ENCODE measurements at places on chromosomes 16 and 17.

DNA sequence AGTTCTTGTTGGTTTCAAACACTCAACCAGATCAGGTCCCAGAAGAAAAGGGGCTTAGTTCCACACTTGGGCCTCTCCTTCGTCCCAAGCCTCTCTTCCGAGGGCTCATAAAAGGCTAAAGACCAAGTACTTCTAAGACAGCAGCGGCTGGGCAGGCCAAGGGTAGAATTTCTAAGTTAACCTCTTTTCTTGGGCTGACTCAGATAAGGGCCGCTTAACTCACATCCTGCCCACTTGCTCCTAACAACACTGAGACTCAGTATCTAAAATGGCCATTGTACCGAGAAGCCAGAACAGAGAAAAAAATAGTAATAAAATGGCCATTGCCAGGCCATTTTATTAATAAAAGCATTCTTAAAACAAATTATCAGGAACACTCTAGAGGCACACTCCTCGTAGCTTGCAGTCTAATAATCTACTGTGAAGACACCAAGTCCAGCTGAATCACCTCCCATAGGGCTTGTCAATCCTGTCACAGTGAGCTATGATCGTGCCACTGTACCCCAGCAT is 42.1 kb downstream of the RANBP10 start:
- DNase-seq, result no peak

DNA sequence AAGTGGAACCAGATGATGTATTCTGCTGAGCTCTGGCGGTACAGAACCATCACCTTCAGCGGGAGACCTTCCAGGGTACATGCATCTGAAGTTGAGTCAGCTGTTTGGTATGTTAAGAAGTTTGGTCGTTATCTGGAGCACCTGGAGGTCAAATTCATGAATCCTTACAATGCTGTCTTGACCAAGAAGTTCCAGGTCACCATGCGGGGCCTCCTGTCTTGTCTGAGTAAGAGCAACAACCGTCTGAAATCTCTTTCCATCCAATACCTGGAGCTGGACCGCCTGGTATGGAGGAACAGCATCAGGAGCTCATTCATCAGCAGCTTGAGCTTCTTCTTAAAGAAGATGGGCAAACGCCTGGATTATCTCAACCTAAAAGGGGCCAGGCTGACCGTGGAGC is 4.0 kb downstream of the FBXO39 start:
- DNase-seq, result no peak

GRCh38 chr17:2081564-2081963 is 26.7 kb downstream of the HIC1 start:
- no peak for DNase-seq

DNA sequence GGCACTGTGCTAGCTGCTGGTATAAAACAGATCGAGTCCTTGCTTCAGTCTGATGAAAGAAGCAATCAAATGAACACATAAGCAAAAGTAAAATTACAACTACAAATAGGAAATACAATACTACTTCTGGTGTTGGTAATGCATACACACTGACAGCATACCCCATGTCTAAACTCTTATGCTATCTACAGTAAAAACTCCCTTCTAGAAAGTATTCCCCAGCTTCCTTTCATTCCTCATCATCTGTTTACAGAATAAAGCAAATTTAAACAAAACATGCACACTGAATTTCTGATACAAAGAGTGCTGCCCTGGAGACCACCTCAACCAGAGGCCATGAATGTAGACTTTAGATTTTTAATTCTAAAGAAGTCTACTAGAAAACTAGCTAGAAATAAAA is 109.6 kb downstream of the SSH2 start:
- DNase-seq, result no peak

DNA sequence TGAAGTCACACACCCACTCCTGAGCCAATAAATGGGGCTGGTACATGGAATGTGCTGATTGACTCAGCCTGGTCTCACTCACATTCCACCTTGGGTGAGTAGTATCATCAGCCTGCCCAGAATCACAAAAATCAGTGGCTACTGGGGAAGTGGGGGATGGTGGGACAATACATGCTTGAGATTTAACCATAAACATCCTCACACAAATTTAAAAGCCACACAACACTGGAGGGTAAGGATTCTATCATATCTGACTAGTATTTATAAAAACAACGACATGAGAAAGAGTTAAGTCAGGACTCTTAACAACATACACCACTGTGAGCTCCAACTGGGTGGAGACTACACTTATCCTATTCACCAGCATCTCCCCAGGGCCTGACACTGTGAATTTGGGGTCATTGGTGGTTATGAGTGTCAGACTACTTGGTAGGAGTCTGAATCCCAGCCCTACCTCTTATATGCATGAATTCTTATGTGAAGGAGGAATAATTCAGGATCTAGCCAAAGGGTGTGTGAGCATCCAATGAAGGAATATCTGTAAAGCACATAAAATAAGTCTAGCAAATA is 26.0 kb upstream of the IRX6 start:
- peak; percentile 26 for DNase-seq
